GM23338 (cell line): ENCODE measurements at places on chromosomes 3 and 15.

GRCh38 chr15:59834528-59834927 is 145.4 kb upstream of the BNIP2 start:
- H3K36me3 ChIP-seq: no peaks in the 10 kb centered on the region
- no peak overlapping the region for H3K27ac ChIP-seq
- no peaks in the 10 kb centered on the region for H3K27me3 ChIP-seq

DNA sequence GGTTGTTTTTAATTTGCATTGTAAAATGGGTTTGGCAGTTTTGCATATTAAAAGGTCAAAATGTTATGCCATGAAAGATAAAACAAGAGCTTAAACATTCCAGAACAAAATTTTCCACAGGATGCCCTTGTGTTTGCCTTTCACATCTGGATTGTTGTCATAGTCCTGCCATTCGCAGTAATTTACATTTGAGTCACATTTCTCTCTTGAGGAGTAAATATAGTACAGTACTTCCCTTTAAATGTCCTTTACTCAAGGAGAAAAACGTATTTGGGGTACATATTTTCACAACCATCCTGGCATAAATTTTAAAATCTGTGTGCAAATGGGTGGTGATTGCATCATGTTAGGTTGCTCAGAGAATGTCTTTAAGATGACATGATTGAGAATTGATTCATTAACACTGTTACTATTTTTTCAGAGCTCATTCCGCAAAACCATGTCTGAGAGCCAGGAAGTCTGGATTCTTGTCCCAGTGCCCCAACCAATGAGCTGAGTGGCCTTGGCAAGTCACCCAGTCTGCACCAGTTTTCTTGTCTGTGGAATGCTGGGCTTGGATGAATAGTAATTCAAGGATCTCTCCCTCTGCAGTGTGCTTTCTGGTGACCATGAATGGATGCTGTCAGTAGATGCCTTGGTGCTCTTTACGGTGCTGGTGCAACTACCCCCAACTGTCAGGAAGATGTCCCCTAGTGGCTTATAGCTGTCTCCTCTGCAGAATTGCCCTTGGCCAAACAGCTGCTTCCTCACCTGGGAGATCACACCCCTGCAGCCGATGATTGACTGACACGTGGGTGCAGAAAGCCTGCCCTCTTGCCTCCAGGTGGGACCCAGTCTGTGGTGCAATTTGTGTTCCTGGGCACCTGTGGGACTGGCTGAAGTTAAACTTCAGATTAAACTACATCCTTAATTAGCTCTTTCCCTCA is 43.0 kb downstream of the ABHD5 start:
- peak overlapping the region; percentile 46; the same call in 1 of the 2 replicates for H3K27ac ChIP-seq
- H3K36me3 ChIP-seq: no peaks in the 10 kb centered on the region
- H3K27me3 ChIP-seq: no peaks in the 10 kb centered on the region

- peaks cover 6% of the 10 kb centered on the region; the same call in 1 of the 2 replicates for H3K4me1 ChIP-seq
- DNase-seq: no peak
- H3K36me3 ChIP-seq: no peaks in the 10 kb centered on the region
- H3K27me3 ChIP-seq: no peaks in the 10 kb centered on the region
- no peak overlapping the region for H3K27ac ChIP-seq
Observed at GRCh38 chr3:188801393-188801792, 370.4 kb upstream of the TPRG1 start.

DNA sequence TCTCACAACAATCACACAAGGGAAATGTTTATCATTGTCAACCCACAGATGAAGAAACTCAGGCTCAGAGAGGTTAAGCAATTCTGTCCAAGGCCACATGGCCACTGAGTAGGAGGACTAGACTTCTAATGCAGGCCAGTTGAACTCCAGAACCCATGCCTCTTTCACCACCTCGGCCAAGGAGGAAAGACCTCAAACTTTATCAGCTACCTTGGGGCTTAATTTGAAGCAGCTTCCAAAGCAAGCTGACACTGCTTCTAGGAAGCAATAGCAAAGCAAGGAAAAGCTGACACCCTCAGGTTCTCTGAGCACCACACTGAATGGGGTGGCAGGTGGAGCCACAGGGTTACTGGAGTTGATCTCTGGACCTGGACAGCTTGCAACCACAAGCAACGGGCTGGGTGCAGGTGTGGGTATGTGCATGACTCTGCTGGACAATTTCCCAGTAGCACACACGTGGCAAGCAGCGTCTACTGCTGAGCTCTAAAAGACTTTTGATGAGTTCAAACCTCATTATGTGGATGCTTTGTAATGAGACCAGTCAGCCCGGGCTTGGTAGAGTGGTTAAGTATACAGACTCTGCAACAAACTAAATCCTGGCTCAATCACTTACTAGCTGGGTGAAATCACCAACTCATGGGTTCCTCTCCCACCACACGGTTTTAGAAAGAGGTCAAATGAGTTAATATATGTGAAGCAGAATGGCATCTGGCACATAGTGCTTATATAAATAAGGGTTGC is 23.1 kb downstream of the CCNL1 start:
- H3K4me3 ChIP-seq: no peak overlapping the region
- no peak for DNase-seq
- no peak overlapping the region for H3K27ac ChIP-seq
- H3K36me3 ChIP-seq: no peaks in the 10 kb centered on the region
- H3K27me3 ChIP-seq: no peaks in the 10 kb centered on the region
- peaks cover 3% of the 10 kb centered on the region; the same call in 1 of the 2 replicates for H3K4me1 ChIP-seq

DNA sequence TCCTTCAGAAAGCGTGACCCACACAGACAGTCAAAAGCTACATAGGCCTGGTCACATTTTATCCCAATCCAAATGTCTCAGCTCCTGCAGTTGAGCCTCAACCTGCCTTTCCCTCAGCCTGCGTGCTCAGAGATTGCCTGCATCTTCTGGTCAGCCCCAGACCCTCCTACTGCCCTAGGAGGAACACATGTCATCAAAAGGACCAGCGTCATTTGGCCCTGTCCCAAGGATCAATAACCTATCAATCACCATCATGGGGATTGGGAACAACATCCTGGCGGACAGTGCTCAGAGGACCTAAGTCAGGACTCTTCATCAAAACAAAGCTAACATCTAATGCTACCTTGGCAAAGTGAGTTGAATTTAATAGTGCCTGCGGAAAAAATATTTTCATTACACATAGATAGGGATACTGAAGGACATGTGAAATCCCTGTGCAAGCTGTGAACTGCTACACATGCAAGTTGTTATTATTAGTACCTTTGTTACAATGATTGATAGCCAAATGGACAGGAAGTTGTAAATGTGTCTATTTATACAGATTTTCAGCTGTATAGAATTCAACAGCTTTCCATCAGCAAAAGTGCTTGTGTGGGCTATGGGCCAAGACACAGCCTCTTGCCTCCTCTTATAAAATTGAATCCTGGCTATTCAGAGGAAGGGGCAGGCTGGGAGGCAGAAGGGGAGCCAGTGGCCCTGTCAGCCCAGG is 47.7 kb downstream of the UMPS start:
- peaks cover 2% of the 10 kb centered on the region; the same call in 1 of the 2 replicates for H3K36me3 ChIP-seq
- peak overlapping the region; percentile 55; the same call in 1 of the 2 replicates for H3K27ac ChIP-seq
- peaks cover 44% of the 10 kb centered on the region for H3K4me1 ChIP-seq
- DNase-seq: no peak
- H3K27me3 ChIP-seq: no peaks in the 10 kb centered on the region
- no peak overlapping the region for H3K4me3 ChIP-seq

DNA sequence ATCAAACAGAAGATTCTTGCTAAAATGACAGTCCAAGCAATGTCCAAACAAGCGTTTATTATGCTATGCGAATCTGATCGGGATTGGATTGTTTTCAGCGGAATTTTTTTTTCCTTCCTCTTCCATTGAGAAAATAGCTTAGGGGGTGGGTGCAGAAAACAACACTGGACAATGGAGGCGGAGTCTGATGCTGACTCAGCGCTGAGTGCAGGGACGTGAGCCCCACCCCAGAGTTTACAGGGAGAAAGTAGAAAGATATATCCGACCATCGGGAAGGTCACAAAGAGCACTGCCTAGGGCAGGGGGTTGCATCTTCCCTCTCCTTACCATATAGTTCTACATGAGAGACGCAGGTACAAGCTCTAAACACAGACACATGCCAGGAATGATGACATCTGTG is 117.0 kb downstream of the FOXP1 start:
- no peak for DNase-seq
- peaks cover 31% of the 10 kb centered on the region for H3K4me1 ChIP-seq
- no peak overlapping the region for H3K27ac ChIP-seq
- H3K36me3 ChIP-seq: no peaks in the 10 kb centered on the region

GRCh38 chr3:138691351-138691750 is 82.8 kb downstream of the FAIM start:
- no peaks in the 10 kb centered on the region for H3K4me1 ChIP-seq
- no peak overlapping the region for H3K27ac ChIP-seq
- DNase-seq: no peak
- H3K4me3 ChIP-seq: no peak overlapping the region
- H3K36me3 ChIP-seq: no peaks in the 10 kb centered on the region
- H3K27me3 ChIP-seq: no peaks in the 10 kb centered on the region

DNA sequence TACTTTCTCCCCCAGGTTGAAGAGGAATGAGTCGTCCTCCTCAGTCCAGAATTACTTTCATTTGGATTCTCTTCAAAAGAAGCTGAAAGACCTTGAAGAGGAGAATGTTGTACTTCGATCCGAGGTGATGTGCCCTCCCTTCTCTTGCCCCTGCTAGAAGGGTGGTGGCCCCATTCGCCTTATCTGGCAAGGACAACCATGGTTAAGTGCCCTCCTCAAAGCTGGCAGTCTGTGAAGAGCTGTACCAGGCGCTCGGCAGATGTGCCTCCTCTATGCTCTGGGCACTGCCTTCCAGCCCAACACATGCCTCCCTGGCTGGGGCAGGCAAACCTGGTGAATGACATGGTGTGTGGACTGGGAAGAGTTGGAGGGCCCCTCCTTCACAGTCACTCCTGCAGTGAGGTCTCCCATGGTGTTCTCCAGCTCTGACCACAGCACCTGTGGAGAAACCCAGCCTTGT is 77.0 kb downstream of the CCK start:
- no peak overlapping the region for H3K4me3 ChIP-seq
- H3K4me1 ChIP-seq: peaks cover 21% of the 10 kb centered on the region
- H3K27ac ChIP-seq: no peak overlapping the region
- DNase-seq: no peak
- H3K36me3 ChIP-seq: no peaks in the 10 kb centered on the region; the same call in 1 of the 2 replicates
- H3K27me3 ChIP-seq: no peaks in the 10 kb centered on the region

DNA sequence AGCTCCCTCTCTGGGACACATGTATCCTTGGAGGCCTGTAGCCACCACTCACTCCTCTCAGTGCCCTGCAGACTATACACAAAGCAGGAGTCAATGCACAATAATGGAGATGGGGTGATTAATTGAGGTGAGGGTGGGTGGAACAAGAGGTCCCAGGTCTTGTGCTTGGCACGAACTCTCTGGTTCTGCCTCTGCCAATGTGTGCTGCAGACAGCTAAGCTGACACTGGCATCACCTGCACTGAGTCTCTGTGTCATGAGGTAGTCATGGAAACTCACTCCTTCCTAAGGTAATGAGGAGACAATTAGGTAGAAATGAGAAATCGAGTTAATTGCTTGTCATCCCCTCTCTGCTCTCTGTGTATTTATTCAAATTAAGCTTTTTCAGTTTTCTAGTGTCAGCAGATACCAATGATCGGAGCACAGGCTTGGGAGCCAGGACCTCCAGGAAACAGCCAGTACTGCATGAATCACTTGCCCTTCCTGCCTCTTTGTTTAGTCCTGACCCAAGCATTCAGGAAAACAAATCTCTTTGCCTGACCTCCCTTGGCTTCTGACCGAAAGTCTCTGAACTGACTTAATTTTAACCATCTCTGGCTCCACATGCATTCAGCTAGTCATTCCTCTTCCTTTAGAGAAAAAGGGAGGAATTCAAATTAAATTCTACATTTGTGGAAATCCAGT is 56.7 kb downstream of the DRD3 start:
- no peaks in the 10 kb centered on the region for H3K4me1 ChIP-seq
- H3K4me3 ChIP-seq: no peak overlapping the region
- H3K27ac ChIP-seq: no peak overlapping the region
- H3K36me3 ChIP-seq: no peaks in the 10 kb centered on the region

GRCh38 chr3:122973893-122974615 is 53.5 kb downstream of the SEMA5B start:
- H3K36me3 ChIP-seq: no peaks in the 10 kb centered on the region
- peak overlapping the region; percentile 35; the same call in 1 of the 2 replicates for H3K4me3 ChIP-seq
- no peak for DNase-seq
- H3K27ac ChIP-seq: no peak overlapping the region
- H3K4me1 ChIP-seq: peaks cover 54% of the 10 kb centered on the region

DNA sequence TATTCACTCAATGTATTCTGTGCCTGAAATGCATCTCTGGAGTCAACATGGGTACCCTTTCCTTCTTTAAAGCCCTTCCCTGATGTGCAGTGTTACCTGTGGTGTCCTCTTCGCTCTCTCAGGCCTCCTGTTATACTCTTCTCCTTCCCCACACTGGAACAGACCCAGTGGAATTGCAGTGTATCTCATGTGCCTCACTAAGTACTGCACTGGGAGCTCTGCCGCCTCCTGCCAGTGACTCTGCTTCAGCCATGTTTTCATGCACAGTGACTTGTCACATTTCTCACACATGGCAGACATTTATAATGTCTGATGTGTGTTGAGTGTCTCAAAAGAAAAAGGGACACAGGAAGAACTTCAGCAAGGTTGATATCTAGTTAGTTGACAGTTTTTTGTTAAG is 191.0 kb downstream of the KLHL25 start:
- no peak overlapping the region for H3K4me3 ChIP-seq
- no peak for DNase-seq
- H3K36me3 ChIP-seq: no peaks in the 10 kb centered on the region
- H3K27me3 ChIP-seq: no peaks in the 10 kb centered on the region

DNA sequence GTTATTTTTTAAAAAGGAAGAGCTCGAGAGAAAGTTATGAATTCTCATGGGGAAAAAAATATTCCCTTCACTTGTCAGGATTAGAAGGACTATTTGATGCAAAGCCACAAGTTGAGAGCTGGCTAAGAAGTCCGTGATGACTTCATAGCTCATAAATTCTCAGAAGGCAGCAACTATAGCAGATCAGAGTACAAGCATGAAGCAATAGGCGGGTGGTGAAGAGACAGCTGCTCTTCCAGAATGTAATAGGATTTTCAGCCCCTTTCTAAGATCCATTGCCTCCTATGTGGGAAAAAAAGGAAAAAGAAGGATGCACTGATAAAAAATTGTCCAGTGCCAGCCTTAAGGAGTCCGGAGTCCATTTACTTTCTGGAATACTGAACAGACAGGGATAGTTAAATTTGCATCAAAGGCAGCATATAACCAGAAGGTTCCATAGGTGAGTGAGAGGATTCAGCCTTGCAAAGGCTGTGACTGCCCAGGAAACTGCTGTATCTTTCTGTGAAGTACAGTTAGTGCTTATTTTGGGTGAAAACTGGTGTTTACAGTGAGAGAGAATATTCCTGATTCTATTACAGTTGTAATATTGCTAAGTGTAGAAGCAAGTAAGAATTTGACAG is 929.5 kb upstream of the ALCAM start:
- H3K4me3 ChIP-seq: no peak overlapping the region
- peak overlapping the region; percentile 95 for H3K27ac ChIP-seq
- H3K36me3 ChIP-seq: no peaks in the 10 kb centered on the region
- peak; percentile 2 for DNase-seq
- no peaks in the 10 kb centered on the region for H3K27me3 ChIP-seq
- peaks cover 25% of the 10 kb centered on the region for H3K4me1 ChIP-seq

- no peak for DNase-seq
- no peak overlapping the region for H3K27ac ChIP-seq
- H3K4me3 ChIP-seq: no peak overlapping the region
- H3K27me3 ChIP-seq: no peaks in the 10 kb centered on the region
- no peaks in the 10 kb centered on the region for H3K36me3 ChIP-seq
Observed at GRCh38 chr15:87877114-87877810, 379.3 kb downstream of the NTRK3 start.
